ENCODE measurements at places on chromosomes 2 and 18.

DNA sequence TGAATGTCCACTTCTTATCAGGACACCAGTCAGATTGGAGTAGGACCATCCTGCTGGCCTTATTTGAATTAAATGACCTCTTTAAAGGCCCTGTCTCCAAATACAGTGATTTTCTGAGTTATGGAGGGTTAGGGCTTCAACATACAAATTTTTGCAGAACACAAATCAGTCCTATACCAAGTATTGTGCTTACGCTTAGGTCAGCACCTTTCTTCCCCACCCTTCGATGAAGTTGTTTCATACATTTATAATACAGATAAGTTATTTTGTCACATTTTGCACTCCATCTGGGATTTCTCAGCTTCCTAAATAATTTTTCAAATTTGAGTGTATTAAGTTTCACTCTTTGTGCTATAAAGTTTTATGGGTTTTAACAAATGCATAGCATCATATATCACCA, 190.5 kb upstream of the EPAS1 start:
- DNase-seq: no peak

GRCh38 chr18:45951016-45951714, 16.0 kb downstream of the EPG5 start:
- DNase-seq: peak; percentile 82

DNA sequence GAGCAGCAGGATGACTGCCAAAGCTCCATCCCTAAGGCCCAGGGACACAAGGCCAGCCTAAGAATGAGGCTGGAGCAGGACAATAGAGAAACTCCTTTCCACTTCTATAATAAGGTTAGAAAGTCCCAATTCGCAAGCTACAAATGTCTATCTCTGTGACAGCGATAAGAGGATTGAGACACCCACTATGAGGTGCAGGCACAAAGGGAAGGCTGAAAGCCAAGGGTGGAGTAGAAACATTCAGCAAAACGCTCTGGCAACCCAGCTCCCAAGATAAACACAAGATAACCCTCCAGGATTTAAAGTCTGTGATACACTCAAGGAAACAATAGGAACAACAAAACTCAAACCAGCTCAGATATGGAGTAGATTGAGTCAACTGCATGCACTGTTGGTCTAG, 418.0 kb upstream of the UBE2E3 start:
- DNase-seq: no peak

- no peak for DNase-seq
Measured at GRCh38 chr2:22003270-22003669, 879.5 kb downstream of the TDRD15 start.

DNA sequence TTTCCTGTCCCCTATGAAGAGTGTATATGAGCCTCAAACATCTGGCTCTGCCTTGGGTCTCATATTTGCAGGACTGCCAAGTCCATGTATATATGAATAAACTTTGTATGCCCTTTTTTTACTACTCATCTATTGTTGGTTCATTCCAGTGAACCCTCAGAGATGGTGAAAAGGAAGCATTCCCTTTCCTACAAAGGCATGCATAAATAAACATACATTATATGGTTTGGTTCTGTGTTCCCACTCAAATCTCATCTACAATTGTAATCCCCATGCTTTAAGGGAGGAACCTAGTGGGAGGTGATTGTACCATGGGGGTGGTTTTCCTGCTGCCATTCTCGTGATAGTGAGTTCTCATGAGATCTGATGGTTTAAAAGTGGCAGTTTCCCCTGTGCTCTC, 534.2 kb downstream of the SPAG16 start:
- DNase-seq: no peak

GRCh38 chr2:120396013-120396860, 50.3 kb downstream of the INHBB start:
- no peak for DNase-seq

GRCh38 chr2:17228461-17228860, 289.8 kb downstream of the RAD51AP2 start:
- DNase-seq: no peak

DNA sequence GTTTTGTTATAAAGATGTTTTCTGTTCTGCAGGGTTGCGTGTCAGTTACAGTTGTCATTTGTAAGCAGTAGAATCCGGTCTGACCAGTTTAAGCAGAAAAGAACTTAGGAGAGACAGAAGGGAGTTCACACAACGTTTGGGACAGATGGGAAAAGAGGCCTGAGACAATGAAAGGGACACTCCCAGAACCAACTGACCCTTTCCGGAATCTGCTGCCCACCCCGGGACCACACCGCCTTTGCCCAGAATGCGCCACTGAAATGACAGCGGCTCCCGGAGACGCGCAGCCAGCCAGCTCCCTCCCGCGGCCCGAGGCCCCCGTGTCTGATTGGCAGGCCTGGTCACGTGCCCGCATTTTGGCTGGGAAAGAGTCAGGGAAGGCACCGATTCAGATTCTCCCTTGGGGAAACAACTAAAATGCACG, 244.6 kb downstream of the BCL2 start:
- peak; percentile 76 for DNase-seq

GRCh38 chr2:120536141-120536540, 190.2 kb downstream of the INHBB start:
- DNase-seq: no peak

DNA sequence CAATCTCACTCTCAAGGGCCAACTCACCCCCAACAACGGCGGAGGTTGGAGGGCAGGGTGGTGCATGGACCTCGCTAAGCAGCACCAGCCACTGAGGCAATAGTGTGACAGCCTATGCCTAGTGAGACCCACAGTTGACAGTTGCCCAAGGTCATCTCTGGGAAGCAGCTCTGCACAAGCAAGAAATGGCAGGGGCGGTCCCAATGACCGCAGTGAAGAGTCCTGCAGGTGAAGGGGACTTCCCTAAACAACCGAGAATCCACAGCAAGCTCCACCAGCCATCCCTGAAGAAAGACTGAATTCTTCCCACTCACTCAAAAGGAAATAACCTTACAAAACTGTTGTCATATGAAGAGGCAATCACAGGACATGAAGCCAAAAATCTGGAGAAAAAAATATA, 313.4 kb upstream of the ID2 start:
- no peak for DNase-seq

DNA sequence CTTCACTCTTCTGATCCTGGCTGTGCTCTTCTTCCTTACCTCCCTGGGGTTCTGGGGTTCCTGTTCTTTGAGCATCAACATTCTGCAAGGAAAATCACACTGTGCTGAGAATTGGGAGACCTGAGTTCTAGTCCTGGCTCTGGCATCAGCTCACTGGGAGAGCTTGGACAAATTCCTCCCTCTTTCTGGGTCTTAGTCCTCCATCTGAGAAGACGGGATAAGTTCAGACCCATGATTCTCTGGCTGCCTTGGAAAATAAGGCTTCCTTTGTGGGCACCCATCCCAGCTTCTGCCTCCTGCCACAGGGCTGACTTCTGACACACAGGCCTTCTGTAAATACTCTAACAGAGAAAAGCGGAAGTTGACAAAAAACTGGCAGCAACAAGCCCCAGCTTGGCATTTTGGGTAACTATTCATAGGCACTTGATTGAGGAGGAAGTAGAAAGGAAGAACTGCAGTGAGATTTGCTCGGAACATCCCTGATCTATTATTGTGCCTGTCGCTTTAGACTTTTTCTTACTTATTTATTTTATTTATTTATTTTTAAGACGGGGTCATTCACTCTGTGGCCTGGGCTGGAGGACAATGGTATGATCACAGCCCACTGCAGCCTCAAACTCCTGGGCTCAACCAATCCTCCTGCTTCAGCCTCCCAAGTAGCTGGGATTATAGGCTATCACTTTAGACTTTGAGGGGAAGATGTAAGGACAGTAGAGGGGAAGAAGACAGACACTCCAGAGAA, 7.9 kb downstream of the PCBP1 start:
- DNase-seq: peak; percentile 93

DNA sequence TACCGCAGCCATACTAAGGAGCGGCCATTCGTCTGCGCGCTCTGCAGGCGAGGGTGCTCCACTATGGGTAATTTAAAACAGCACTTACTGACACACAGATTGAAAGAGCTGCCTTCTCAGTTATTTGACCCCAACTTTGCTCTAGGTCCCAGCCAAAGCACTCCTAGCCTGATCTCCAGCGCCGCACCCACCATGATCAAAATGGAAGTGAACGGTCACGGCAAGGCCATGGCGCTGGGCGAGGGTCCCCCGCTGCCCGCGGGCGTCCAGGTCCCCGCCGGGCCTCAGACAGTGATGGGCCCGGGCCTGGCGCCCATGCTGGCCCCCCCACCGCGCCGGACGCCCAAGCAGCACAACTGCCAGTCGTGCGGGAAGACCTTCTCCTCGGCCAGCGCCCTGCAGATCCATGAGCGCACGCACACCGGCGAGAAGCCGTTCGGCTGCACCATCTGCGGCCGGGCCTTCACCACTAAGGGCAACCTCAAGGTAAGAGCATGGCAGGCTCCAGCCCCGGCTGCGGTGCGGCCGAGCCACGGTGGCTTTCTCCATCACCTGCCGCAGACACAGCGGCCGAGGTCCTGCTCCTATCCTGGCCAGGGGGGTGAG, 15.5 kb downstream of the SALL3 start:
- DNase-seq: no peak

GRCh38 chr2:105853354-105854088, 108.8 kb downstream of the NCK2 start:
- peak; percentile 78 for DNase-seq

DNA sequence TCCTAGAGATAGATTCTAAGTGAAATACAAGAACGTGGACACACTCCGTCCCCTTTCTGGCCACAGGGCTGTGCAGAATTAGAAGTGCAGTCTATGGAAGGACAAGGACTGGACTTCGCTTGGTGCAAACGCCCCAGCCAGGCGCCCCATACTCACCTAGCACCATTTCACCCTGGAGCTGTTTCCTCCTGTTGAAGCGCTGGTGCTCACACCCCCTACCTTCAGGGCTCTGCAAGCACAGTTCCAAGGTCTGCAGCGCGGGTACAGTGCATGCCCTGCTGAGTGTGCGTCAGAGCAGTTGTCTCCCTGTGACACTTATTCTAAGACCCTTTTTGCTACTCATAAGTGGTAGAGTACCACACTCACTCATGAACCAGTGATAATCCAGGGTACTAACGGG, 3.0 kb downstream of the HPCAL1 start:
- no peak for DNase-seq

- DNase-seq: no peak
Measured at GRCh38 chr2:40036241-40036640, 257.2 kb upstream of the THUMPD2 start.

DNA sequence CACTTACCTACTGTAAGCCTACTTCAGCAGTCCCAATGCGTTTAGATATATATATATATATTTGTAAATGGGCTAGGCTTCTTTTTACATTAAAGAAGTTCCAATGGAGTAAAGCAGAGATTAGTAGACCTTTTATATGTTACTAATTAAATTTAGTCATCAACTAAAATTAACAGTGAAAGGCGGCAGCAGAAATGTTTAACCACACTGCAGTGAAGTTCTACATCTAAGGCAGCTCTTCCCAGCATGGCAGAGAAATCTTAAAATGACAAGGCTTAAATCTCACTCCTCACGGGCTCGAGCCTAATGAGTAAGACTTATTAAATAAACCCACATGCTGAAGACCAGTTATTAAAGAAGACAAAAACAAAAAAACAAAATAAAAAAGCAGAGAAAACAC, 19.1 kb upstream of the KANSL1L start:
- DNase-seq: no peak

GRCh38 chr2:215556979-215557378, 121.1 kb upstream of the FN1 start:
- DNase-seq: peak; percentile 55

- DNase-seq: no peak
Measured at GRCh38 chr2:143905587-143905986, 614.3 kb downstream of the ZEB2 start.

DNA sequence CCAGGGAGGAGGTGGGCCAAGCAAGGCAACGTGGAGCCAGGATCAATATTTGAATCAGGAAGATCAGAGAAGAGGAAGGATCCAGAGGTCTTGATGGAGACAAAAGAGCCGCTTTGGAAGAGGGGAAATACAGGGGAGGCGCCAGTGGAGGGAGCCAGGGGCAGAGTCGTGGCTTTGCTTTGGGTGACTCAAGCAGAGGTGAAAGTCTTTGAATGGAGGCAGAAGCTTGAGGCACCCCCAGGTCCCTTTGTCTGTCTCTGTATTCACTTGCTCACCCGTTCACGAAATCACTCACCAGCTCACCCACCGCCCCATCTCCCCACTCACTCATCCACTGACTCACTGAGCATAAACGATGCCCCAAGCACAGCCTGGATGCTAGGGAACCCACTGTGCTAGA, 134.1 kb downstream of the ACOXL start:
- DNase-seq: no peak

- DNase-seq: no peak
Measured at GRCh38 chr2:45685260-45685659, 33.8 kb downstream of the PRKCE start.

- DNase-seq: no peak
Measured at GRCh38 chr2:191515551-191515950, 162.4 kb upstream of the NABP1 start.

DNA sequence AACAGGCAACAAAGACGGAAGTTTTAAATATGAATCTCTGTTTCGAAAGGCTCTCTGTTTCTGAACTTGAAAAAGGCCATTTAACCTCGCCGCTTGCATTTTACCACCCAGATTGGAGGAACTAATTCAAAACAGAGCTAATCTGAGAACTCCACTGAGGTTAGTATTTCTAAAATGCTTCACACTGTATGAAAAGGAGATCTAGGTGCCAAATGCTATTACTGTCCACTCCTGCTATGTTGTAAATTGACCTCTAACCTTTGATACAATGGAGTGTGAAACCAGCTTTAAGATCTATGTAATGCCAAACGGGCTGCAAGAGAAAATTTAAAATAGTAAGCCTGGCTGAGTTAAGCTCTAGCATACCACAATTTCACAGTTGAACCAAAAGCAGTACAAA, 364.5 kb downstream of the IRS1 start:
- no peak for DNase-seq

GRCh38 chr2:227365833-227366232, 13.3 kb downstream of the TM4SF20 start:
- DNase-seq: no peak

- no peak for DNase-seq
Measured at GRCh38 chr2:134677856-134678756, 40.7 kb downstream of the TMEM163 start.

DNA sequence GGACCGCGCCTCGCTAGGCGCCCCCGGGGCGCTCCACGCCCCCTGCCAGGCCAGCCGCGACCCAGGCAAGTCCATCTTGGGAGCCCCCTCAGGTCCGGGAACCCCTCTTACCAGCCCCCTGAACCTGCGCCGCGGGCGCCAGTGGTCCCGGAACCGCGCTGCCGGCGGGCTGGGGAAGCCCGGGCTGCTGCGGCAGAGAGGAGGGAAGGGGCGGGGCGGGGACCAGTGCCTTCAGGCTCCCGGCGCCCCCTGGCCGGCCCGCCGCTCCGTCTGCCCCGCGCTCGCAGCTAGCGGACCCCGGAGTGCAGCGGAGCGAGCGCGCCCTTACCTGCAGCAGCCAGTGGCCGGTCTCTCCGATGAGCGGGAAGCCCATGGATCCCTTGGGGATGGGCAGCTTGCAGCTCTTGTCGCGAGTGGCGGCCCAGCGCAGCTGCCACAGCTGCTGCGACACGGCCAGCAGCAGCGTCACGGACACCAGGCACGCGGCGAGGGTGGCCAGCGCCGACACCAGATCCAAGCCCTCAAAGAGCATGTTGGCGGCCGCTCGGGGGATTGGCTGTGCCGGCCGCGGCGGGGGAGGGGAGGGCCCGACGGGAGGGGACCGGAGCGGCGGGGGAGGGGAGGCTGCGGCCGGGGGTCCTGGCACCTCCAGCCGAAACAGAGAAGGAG, at the start of gene CYP26B1:
TSS of gene CYP26B1 (minus strand) at position 560 of the 669 bp plus-strand sequence. CDS start at position 532, 28 bp downstream.
- DNase-seq: no peak

Measured in bronchial epithelial cell (primary cell).